Small intestine (tissue), 16 donors: ENCODE measurements at places on chromosomes 6 and 20. TPM values are rescaled to one million over a fixed set of nuclear protein-coding genes. Genes with fewer than 3 reads are reported as not detected.
A peak's percentile ranks its signal among the peaks of the same experiment; 100 is the strongest.

- H3K36me3 ChIP-seq = no peaks in the 10 kb centered on the region
- no peak overlapping the region for H3K27ac ChIP-seq
- no peaks in the 10 kb centered on the region for H3K4me1 ChIP-seq
These were observed 26.5 kb downstream of the CYB5R4 start for GRCh38 chr6:83885984-83886383.

GRCh38 chr6:44435500-44435899, 48.0 kb downstream of the CDC5L start:
- H3K4me1 ChIP-seq = peaks cover 2% of the 10 kb centered on the region
- no peak overlapping the region for H3K4me3 ChIP-seq
- H3K36me3 ChIP-seq = peaks cover 16% of the 10 kb centered on the region
- no peaks in the 10 kb centered on the region for H3K27me3 ChIP-seq
- no peak overlapping the region for H3K27ac ChIP-seq

DNA sequence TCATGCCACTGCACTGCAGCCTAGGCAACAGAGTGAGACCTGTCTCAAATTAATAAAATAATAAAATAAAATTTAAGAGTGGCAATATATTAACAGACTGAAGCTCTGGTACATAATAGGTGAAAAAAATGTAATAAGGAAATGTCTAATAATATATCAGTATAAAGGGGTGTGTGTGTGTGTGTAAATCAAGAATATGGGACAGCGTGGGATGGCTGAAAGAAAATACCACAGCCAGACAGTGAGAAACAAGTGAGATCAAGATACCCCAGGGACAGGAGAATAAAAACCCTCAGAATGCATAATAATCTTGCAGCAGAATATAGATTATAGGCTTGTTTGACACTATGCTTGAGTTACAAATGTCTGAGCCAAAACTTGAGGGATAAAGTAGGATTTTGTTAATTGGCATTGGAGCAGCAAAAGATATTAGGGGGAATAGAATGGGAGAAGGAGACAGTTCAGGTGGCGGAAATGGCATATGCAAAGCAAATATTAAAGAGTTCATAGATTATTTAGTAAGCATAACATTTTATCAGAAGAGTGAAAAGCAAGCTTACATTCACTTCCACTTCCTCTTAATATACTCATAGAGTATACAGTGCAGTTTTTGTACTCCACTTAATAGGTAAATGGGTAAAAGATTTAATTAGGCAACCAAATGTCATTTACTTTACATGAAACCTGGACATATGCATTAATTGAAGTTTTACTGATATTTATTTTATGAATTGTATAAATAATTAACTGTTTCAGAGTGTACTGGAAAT, 398.5 kb upstream of the GJE1 start:
- no peak overlapping the region for H3K27ac ChIP-seq
- DNase-seq = no peak
- no peaks in the 10 kb centered on the region for H3K36me3 ChIP-seq
- no peaks in the 10 kb centered on the region for H3K4me1 ChIP-seq

DNA sequence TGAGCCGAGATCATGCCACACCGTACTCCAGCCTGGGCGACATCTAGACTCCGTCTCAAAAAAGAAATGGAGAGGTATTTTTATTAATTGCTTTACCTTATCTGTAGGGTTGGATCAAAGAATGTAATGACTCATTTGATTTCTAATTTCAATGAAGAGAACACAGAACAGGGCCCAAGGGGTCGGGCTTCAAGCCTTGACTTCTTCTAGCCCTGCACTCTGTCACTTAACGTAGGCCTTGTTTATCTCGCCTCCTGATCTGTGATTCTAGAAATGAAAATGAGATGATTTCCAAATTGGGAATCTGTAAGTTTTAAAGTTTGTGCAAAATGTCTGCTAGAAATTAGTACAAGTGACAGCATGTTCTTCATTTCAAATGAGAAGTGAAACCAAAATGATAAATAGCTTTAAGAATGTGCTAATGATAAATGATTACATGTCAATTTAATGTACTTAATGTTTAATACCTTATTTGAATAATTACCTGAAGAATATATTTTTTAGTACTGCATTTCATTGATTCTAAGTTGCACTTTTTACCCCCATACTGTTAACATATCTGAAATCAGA, 180.5 kb downstream of the SLC16A10 start:
- no peaks in the 10 kb centered on the region for H3K27me3 ChIP-seq
- H3K4me3 ChIP-seq = no peak overlapping the region
- H3K36me3 ChIP-seq = peaks cover 41% of the 10 kb centered on the region
- no peak overlapping the region for H3K27ac ChIP-seq
- H3K4me1 ChIP-seq = peaks cover 2% of the 10 kb centered on the region

GRCh38 chr6:157218371-157219198, 104.7 kb downstream of the TMEM242 start:
- H3K27ac ChIP-seq = no peak overlapping the region
- peak; percentile 55 for DNase-seq
- H3K4me3 ChIP-seq = no peak overlapping the region
- no peaks in the 10 kb centered on the region for H3K36me3 ChIP-seq
- no peaks in the 10 kb centered on the region for H3K27me3 ChIP-seq

DNA sequence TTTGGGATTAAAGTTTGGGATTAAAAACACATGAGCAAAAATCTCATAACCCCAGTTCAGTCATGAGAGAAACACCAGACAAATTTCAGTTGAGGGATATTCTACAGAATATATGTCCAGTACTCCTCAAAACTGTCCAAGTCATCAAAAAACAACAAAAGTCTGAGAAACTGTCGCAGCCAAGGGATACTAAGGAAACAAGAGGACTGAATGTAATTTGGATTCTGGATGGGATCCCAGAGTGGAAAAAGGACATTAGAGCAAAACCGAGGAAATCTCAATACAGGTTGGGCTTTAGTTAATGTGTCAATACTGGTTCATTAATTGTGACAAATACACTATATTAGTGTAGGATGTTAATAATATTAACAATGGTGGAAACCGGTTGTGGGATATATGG, 219.3 kb downstream of the BCKDHB start:
- H3K4me3 ChIP-seq = no peak overlapping the region
- H3K4me1 ChIP-seq = no peaks in the 10 kb centered on the region
- DNase-seq = no peak
- no peaks in the 10 kb centered on the region for H3K36me3 ChIP-seq
- no peak overlapping the region for H3K27ac ChIP-seq

DNA sequence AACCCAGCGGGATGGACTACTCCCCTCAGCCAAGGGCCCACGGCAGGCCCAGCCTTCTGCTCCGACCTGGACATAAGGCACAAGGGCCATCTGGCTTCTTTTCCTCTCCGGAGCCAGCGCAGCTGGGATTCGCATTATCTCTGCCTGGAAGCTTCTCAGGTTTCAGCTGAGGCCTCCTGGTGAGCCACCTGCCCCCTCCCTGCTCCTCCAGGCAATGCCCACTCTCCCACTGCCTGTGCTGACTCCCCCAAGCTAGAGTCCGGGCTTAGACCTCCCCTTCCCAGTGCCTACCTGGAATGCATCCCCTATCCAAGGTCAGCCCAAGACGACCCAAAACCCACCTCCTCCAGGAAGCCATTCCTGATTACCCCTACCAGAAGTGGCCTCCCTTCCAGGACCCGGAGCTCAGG, 60.7 kb downstream of the EZR start:
- no peaks in the 10 kb centered on the region for H3K27me3 ChIP-seq
- peaks cover 2% of the 10 kb centered on the region for H3K36me3 ChIP-seq
- DNase-seq = no peak
- H3K4me1 ChIP-seq = peaks cover 18% of the 10 kb centered on the region
- no peak overlapping the region for H3K4me3 ChIP-seq
- no peak overlapping the region for H3K27ac ChIP-seq

DNA sequence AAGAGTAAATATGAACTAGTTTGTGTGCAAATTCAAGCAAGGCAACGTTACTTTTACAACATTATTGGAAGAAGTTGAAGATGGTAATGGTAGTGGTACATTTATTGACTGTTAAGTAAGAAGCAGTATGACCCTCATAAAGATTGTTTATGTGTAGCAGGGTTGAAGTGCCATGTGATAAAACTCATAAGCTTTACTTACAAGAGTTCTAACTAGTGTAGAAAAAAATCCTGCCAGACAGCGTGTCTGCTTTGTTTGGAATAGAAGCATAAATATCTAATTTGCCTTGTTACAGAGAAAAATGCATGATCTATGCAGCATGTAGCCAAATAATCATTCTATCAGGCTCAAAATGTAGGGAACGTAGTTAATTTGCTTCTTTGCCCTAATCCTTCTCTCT, 450.8 kb upstream of the SOX4 start:
- H3K27me3 ChIP-seq = no peaks in the 10 kb centered on the region
- H3K4me1 ChIP-seq = no peaks in the 10 kb centered on the region
- no peak overlapping the region for H3K4me3 ChIP-seq
- DNase-seq = peak; percentile 36

DNA sequence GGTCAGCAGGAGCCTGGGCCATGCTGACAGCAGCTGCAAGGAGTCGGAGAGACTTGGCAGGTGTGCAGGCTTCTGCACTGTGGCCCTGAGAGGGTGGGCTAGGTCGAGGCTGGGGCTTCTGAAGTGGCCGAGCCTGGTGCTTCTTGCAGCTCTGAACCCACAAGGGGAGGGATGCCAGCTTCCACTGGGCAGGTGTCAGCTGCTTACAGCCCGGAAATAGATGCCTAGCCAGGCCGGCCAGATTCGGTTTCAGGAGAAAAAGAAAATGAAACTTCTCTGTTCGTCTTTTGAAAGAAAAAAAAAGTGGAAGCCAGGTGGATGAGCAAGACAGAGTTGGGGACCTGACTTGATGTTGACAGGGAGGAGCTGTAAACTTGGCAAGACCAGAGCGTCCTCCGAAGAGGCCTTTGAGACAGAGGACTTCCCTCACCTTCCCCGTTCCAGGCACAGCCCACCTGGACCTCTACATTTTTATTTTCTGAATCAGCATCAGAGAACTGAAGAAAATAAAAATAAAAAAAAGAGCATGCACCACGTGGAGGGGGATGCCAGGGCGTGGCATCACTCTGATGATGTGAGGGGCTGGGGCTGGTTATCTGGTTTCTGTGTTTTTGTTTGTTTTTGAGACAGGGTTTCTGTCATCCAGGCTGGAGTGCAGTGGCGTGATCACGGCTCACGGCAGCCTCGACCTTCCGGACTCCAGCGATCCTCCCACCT, at the start of gene ZBP1:
TSS of gene ZBP1 (minus strand) at position 153 of the 717 bp plus-strand sequence. CDS start at position 22, 131 bp downstream.
- H3K4me3 ChIP-seq = peak within 1 kb of the TSS; percentile 26
- peak; percentile 79 for DNase-seq
- no peaks in the 10 kb centered on the region for H3K36me3 ChIP-seq
- H3K27ac ChIP-seq = peak within 1 kb of the TSS; percentile 90
- peaks cover 3% of the 10 kb centered on the region for H3K4me1 ChIP-seq

DNA sequence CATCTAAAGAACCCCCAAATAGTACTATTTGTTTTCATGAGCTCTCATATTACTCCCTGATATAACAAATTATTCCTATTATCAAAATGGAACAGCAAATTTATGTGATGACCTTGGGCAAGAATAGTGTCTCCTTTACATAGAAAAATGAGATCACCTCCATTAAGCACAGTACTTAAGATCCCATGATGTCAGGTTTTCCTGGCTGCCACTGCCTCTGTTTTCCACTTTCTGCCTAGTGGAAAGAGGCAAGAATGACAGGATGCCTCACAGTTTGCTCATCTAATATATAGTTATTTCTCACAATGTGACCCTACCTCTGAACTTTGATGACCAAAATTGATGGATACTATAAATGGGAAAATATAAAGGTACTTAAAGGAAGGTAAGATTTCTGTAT, 260.1 kb upstream of the SGK1 start:
- H3K27me3 ChIP-seq = no peaks in the 10 kb centered on the region
- H3K36me3 ChIP-seq = no peaks in the 10 kb centered on the region
- no peak overlapping the region for H3K4me3 ChIP-seq
- H3K4me1 ChIP-seq = no peaks in the 10 kb centered on the region

- no peak overlapping the region for H3K27ac ChIP-seq
- H3K4me1 ChIP-seq = peaks cover under 1% of the 10 kb centered on the region
- no peak for DNase-seq
- H3K36me3 ChIP-seq = no peaks in the 10 kb centered on the region
- H3K27me3 ChIP-seq = no peaks in the 10 kb centered on the region
- no peak overlapping the region for H3K4me3 ChIP-seq
These were observed 57.0 kb downstream of the ADNP start for GRCh38 chr20:50874111-50874757.

The LINC00237 gene
- not detected for polyA plus RNA-seq

The ACTR5 gene
- polyA plus RNA-seq = 7.9 TPM

The ANKEF1 gene
- 3.0 TPM for polyA plus RNA-seq

The SPAG4 gene
- 2.8 TPM for polyA plus RNA-seq

The GABRR1 gene
- not detected for polyA plus RNA-seq

The SNX21 gene
- polyA plus RNA-seq = 11.5 TPM

The NMBR gene
- polyA plus RNA-seq = 0.04 TPM
